ENCODE measurements at places on chromosomes 6 and 20.

- DNase-seq, result peak; percentile 71
Measured at GRCh38 chr20:478949-479429, 16.7 kb upstream of the TBC1D20 start.

GRCh38 chr6:93784794-93785693 lies 365.7 kb upstream of the EPHA7 start:
- peak; percentile 93 for DNase-seq

DNA sequence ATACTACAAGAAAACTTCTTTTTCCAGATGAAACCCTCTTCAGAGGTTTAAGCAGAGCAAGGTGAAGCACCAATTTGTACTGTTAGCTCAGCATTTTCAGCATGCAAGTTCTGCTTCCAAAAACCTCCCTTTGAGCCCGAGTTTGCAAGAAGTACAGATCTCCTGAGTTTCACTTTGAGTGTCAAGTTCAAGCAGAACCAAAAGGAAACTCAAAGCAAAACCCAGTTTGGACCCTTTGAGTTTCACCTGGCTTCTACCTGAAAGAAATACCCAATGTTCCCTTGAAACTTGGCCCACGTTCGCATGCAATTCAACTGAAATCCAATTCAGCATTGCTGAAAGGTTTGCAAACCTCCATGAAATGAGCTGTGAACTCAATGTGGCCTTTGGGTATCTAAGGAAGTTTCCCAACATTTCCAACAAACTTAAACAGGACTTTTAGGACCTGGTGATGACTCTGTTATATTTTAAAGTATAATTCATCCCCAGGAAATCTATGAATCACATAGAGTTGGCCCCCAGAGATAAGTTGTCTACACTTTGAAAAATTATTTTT lies 62.9 kb upstream of the HBS1L start:
- DNase-seq, result no peak

DNA sequence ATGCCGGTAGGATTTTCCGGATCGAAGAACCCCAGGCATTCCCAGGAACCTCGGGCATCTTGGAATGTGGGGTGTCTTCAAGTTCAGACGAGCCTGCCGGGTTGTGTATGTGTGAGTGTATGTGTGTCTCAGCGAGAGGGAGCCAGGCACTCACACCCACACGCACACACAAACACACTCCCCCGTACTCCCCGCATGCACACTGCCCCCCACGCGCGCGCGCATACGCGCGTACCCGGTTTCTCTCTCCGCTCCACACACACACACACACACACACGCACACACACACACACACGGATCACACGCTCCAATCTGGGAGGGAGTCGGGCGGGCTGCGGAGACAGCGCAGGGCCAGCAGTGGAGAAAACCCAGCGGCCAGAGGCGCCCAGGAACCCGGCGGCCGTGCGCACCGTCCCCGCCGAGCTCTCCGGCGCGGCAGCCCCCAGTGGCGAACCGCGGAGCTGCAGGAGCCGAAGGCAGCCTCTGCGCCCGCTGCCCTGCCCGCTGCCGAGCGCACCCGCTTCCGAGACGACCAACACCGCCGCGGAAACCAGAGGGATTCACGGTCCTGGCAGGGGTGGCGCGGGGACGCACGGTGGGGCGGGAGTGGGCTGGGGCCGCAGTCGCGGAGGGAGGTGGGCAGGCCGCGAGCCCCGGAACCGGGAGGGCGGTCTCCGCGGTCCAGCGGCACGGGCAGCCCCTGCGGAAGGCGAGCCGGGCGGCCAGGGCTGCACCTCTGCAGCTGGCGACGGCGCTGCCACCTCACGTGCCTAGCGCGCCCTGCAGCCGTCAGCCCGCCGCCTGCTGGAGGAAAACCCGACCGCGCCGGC lies at the start of gene LRFN2:
LRFN2 (minus strand) TSS at position 125 of the 830 bp plus-strand sequence.
- DNase-seq, result peak; percentile 56

Data from fibroblast of skin of abdomen (primary cell).